ENCODE measurements at places on chromosomes 1 and 21.

- DNase-seq: peak; percentile 85
Observed at GRCh38 chr1:154974808-154975408, 427 bp downstream of the CKS1B start.

- peak; percentile 55 for DNase-seq
Observed at GRCh38 chr1:25774921-25775771, 24.8 kb upstream of the SELENON start.

GRCh38 chr1:38451541-38451993 lies 405.0 kb upstream of the POU3F1 start:
- no peak for DNase-seq

- DNase-seq: no peak
Observed at GRCh38 chr1:200862713-200863415, 9.9 kb upstream of the GPR25 start.

GRCh38 chr1:186813420-186813819 lies 15.3 kb upstream of the PLA2G4A start:
- DNase-seq: no peak
